ENCODE measurements at places on chromosomes 7 and 10.

DNA sequence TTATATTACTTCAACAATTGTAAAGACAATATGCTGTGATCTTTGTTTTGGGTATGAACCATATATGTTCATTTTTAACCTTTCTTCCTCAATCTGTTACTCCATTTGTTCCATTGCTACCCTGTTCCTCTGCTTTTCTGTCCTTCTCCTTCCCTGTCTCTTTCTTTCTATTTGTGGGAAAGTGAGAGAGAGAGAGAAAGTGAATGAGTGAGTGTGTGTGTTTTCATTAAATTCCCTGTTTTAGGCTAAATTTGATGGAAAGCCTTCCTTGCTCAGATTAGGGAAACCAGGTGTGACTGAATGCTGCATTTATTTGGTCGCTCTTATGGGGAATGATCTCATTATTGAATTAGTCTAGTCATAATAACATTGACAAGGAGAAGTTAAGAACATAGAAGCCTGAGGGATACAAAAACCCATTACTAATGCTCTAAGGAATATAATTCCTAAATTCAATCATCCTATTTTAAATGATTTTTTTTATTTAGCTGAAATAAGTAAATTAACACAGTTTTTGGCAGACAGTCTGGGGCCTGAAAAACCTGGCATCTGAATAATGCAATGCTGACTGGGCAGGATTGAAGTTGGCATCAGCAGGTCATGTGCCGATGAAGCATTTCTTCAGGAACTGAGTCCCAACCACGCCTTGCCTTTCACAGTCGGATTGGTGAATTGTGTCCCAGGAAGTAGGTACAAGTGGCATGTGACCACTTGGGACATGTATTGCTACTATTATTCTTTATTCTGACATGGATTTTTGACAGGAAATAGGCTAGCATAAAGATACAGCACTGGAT is 117.6 kb upstream of the LRGUK start:
- DNase-seq, result no peak

GRCh38 chr10:17673471-17674061 is 29.6 kb downstream of the STAM start:
- no peak for DNase-seq

- DNase-seq, result no peak
Observed at GRCh38 chr7:11447106-11447505, 384.9 kb downstream of the THSD7A start.

DNA sequence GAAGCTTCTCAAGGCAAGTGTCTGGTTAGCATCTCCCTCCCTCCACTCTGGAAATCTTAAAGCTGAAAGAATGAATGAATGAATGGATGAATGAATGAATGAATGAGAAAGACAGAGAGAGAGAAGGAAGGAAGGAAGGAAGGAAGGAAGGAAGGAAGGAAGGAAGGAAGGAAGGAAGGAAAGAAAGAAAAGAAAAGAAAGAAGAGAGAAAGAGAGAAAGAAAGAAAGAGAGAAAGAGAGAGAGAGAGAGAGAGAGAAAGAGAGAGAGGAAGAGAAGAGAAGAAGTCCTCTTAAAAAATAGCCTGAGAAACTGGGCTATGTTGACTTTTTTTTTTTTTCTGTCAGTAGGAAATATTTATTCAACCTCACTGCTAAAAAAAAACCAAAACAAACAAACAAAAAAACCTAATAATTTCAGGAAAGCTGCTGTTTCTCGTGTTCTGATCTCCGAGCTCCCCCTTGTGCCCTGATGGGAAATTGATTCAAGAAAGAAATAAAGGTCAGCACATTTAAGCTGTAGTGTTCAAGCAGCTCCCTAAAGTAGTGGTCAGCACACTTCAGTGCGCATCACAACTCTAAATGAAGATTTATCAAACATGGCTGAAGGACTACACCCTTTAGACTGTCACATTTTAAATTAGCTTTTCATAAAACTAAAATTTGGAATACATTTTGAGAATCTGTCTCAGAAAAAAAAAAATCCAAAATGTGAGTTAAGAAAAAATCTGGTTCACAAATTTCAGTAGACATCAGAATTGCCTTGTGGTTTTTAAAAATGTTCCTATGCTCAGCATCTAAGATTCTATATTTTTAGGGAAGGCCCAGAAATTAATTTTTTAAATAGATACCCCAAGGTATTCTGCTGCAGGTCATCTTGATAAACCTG is 154.3 kb downstream of the ELAPOR2 start:
- DNase-seq, result no peak

GRCh38 chr7:48006866-48007265 is 22.0 kb downstream of the SUN3 start:
- DNase-seq, result no peak

DNA sequence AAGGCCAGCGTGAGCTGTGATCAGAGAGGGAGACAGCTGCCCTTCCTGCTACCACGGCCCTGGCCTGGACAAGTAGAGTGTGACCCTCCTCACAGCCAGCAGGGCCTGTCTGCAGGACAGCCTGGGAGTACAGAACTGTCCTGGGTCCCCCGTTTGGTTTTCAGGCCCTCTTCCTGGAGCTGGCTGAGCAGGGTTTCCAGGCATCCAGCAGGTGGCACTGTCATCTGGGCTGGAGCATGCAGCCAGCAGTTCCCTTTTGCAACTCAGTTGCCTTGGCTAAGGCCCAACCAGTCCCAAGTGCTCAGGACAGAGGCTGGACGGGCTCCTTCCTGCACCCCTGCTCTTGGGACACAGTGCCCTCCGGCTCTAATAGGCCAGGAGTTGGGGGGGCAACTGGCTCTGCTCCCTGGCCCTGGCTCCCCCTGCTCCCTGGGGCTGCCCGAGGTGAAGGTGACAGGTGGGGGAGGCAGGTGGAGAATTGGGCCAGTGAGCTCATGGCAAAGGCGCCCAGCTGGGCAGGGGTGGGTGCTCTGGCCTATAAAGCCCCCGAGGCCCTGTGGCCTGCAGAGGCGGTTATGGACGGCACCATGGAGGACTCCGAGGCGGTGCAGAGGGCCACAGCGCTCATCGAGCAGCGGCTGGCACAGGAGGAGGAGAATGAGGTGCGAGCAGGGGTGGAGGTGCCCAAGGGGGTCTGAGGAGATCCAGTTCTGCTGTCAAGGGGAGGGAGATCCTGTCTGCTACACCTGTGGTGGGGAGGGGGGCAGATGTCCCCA is at the start of gene ANKRD2:
ANKRD2 (plus strand) TSS at position 566 of the 776 bp plus-strand sequence; CDS start at position 576, 10 bp downstream.
- DNase-seq, result no peak

DNA sequence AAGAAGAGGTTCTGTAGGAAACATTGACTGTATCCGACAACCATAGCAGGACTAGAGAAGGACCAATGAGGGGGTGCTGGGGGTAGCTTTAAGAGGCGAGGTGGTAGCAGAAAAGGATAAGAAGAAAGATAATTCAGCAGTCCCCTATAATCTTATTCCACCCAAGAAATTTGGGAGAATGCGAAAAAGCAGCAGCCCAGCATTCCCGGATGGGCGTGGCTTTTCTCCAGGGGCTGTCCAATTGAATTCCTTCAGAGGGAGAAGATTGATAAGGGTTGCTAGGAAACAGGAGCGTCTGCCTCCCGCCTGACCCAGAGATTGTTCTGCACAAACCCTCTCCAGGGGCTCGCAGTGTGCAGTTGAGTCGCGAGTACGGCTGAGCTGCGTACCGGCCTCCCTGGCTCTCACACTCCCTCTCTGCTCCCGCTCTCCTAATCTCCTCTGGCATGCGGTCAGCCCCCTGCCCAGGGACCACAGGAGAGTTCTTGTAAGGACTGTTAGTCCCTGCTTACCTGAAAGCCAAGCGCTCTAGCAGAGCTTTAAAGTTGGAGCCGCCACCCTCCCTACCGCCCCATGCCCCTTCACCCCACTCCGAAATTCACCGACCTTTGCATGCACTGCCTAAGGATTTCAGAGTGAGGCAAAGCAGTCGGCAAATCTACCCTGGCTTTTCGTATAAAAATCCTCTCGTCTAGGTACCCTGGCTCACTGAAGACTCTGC is at the start of gene GRM3:
GRM3 (plus strand) TSS at position 349 of the 721 bp plus-strand sequence. CDS start 121,237 bp downstream, outside the sequence.
- peak; percentile 69 for DNase-seq

DNA sequence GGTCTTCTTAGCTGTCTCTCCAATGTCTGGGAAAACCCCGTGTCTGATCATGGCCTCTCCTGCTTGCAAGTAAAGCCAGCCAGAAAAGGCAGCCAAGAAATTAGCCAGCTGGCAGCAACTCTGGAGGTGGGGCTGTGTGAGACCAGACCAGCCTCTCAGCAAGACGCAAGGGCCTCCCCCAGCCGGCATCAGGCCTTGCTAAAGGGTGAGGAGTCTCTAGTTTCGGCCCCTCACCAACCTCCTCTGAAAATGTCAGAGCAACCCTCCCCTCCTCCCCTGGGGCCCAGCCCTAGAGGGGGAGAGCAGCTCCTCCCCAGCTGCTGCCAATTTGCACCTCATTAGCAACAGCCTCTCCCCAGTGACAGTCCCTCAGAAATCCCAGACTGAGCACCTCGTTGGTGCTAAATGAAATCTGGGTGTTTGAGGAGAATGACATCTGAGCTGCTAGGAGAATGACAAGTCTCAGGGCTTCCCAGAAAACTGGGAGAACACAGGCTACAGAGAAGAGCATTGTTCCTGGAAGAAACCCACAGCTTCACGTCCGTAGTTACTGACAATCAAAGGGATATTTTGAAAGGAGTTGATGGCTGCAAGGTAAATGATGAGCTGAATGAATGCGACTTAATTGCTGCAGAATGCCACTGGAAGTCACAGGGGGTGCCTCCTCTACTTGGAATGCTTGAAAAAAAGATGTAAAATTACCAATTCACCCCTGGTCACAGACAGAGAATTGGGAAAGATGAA is 25.9 kb downstream of the DGKI start:
- peak; percentile 79 for DNase-seq

- no peak for DNase-seq
Observed at GRCh38 chr10:11429439-11430052, 181.9 kb downstream of the USP6NL start.

DNA sequence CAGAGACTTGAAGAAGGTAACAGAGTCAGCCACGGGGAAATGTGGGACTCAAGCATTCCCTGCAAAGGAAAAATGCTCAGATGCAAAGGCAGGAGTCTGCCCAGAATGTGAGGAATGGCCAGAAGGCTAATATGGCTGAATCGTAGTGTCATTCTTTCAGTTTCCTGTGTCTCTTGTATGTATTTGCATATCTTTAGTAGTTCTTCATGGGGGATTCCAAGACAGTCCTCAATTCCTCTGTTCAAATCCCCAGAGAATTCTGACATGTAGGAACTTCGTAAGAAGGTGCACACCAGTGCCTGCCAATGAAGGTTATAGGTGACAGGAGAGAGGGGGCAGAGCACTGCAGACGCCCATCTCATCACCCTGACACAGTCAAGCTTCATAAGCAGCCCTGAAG is 154.4 kb downstream of the CACNB2 start:
- no peak for DNase-seq

- DNase-seq, result no peak
Observed at GRCh38 chr10:62831346-62831745, 15.2 kb upstream of the EGR2 start.

DNA sequence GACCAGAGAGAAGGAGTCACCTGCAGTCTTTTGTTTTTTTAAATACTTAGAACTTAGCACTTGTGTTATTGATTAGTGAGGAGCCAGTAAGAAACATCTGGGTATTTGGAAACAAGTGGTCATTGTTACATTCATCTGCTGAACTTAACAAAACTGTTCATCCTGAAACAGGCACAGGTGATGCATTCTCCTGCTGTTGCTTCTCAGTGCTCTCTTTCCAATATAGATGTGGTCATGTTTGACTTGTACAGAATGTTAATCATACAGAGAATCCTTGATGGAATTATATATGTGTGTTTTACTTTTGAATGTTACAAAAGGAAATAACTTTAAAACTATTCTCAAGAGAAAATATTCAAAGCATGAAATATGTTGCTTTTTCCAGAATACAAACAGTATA is 13.5 kb downstream of the GHITM start:
- no peak for DNase-seq

DNA sequence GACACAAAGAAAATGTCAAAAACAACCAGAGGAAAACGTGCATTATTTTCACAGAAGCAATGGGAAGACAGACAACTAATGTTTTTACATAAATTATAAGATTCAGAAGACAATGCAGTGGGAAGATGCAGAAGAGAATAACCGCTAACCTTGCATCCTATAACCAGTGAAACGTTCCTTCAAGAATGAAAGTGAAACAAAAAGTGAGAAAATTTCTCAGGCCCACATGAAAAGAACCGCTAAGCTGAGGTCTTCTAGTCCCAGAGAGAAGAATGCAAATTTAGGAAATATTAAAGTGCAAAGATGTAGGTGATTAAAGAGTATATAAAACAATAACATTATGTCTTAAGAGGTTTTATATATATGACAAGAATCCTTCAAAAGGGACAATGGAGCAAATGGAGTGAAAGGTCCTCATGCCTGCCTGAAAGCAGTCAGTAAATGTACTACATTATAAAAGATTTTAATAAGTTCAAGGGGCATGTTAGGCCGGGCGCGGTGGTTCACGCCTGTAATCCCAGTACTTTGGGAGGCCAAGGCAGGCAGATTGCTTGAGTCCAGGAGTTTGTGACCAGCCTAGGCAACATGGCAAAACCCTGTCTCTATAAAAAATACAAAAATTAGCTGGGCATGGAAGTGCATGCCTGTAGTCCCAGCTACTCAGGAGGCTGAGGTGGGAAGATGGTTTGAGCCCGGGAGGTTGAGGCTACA is 43.1 kb upstream of the DDC start:
- DNase-seq, result no peak
